ENCODE measurements at places on chromosomes 16 and 17.

DNA sequence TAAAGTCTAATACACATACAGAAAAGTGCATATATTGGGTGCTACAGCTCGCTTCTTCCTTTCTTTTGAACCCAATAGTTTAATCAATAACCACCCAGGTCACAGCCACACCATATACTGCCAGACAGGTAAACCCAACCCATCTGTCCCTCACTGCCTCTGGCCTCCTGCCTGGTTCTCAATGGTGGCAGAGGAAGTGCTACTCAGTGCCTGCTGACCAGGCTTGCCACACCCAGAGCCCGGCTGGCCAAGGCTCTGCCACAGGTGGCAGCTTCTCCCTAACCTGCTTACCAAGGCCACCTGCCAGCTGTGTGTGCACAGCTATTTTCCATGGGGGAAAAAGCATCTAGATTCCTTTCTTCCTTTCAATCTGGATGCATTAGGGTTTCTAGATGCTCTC, 584 bp downstream of the PMP22 start:
- DNase-seq = no peak

DNA sequence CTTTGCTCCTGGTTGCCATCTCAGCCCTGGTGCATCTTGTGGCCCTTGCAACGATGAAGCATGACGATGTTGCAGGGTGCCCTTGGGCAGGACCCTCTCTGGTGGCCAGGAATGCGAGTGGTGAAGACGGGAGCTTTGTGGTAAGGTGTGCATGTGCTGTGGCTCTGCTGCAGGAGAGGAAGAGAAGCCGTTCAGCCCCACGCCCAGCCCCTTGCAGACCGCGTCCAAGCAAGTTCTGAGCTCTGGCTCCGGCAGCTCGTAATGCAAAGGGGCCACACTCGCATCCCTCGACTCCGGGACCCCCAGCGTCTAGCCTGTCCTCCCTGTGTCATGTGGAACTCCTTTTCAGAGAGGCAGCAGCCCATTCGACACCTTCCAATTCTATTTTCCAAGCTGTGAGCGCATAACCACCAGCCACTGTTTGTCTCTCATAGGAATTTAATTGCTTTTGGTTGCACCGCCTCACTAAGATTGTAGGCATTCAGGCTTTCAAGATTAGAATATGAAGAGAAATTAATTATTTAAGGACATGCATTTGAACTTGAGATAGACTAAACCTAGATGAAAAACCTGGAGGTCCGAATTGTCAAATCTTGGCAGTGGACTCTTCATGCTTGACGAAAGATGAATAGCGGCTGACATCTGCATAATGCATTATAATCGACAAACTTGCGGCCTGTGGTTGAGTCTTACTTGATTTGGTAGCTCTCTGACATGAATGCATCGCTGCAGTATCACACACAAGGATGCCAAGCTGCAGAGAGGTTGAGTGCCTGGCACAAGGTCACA, 21.1 kb upstream of the KCNG4 start:
- DNase-seq = no peak

DNA sequence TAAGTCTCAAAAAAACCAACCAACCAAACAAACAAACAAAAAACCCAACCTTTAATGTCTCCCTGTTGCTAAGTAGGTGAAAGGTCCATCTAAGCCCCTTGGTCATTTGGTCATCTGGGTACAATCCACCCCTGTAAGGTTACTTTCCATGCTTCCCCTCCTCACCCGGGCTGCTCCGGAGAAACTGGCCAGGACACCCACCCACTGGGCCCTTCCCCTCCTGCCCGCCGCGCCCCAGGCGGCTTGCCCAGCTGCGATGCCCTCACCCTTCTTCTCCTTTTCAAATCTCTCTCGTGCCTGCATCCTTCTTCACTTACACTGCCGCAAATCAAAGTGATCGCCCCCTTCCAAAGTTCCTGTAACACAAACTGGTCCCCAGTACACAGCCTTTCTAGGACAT, 2.0 kb downstream of the NTAN1 start:
- DNase-seq = no peak

GRCh38 chr16:30740364-30741251, 7.6 kb upstream of the PHKG2 start:
- no peak for DNase-seq

GRCh38 chr17:21174186-21174585, 39.8 kb downstream of the TMEM11 start:
- DNase-seq = no peak

DNA sequence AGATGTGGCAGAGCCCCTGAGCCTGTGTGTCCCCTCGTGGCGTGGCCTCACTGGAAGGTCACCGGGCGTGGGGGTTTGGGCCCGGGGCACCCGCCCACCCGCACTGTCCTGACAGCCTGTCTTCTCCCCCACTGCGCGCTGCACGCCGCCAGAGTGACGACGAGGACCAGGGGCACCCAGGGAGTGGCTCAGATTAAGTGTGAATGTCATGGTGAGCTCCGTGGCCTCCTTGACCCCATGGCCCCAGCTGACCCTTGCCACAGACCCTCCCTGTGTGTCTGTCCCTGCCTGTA, 15.1 kb downstream of the PRSS27 start:
- no peak for DNase-seq

GRCh38 chr17:27646232-27646631, 15.2 kb downstream of the LGALS9 start:
- no peak for DNase-seq

DNA sequence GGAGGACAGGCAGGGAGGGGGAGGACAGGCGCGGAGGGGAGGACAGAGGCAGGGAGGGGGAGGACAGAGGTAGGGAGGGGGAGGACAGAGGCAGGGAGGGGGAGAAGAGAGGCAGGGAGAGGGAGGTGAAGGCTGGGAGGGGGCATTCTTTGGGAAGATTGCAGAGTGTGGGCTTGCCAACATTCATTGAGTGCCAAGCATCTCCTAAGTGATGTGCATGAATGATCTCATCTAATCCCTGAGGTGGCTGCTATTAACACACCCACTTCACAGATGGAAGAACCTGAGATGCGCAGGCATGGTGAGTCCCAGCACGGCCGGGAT, 58.3 kb downstream of the NT5M start:
- no peak for DNase-seq

GRCh38 chr16:55846598-55847346, 13.9 kb upstream of the CES1 start:
- DNase-seq = no peak

GRCh38 chr16:80120899-80121521, 419.8 kb upstream of the DYNLRB2 start:
- no peak for DNase-seq

GRCh38 chr17:9371019-9371418, 204.6 kb downstream of the STX8 start:
- no peak for DNase-seq

- no peak for DNase-seq
Measured at GRCh38 chr17:49830605-49831004, 17.3 kb downstream of the TAC4 start.

DNA sequence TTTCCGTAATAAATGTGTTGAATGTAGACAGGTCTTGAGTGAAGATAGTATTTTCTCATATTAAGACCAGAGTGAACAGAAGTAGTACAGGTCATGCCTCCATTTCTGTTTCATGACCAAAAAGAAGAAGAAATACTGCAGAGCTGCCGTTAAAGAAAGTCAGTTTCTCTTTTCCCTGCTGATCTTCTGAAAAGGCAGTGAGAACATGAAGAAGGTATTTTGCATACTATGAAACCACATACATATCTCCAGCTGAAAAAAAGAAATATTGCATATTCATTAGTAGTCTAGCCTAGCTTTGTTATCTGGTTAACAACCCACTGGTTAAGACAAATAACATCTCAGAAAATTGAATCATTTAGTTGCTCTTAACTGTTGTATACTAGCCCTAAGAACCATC, 138.4 kb downstream of the PHKB start:
- no peak for DNase-seq

- peak; percentile 56 for DNase-seq
Measured at GRCh38 chr16:28182183-28182582, 29.6 kb downstream of the XPO6 start.

GRCh38 chr17:80283116-80283852, 22.6 kb downstream of the RNF213 start:
- no peak for DNase-seq

DNA sequence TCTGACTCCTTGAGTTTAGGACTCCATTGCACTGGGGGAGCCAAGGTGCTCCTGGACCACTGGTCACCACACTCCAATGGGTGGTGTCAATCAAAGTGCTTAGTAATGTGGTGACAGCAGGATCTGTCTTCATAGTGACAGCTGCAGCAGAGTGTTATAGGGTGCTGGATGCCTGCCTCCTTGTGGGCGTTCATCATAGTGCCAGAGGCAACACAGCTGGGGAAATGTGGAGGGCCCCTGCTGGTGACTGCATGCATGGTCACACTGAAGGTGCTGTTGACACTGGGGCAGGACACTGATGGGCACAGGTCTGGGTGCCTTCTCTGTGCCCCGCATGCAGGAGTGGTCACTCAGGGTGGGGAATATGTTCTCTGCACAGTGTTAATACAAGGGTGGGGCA, 177.5 kb upstream of the CDH8 start:
- DNase-seq = no peak

- no peak for DNase-seq
Measured at GRCh38 chr16:67561501-67561823, 864 bp upstream of the CTCF start.

DNA sequence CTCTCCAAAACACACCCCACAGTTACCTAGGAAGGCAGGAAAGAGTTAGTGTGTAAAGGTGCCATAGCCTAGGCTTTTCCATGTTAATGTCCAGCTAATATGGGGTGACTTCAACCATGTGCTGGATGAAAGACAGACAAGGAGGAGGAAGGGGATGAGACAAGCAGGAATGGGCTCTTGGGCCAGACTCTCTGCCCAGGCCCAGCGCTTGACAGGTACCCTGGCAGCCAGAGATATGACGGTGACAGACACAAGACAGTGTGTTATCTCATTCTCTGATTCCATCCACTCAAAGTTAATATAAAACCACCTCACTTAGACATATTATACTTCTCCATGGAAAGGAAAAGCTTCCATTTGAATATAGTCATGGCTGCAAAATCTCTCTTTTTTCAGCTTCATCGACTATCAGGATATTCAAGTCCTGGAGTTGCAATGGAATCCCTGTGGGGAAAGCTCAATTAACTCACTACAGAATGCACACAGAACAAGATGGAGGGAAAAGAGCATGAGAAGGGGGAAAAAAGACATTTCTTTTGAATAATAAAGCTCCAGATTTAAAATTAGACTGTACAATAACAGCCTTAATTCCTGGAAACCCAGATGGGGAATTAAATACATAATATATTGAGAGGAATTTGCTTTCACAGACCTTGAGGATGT, 596.7 kb downstream of the TOX3 start:
- no peak for DNase-seq

DNA sequence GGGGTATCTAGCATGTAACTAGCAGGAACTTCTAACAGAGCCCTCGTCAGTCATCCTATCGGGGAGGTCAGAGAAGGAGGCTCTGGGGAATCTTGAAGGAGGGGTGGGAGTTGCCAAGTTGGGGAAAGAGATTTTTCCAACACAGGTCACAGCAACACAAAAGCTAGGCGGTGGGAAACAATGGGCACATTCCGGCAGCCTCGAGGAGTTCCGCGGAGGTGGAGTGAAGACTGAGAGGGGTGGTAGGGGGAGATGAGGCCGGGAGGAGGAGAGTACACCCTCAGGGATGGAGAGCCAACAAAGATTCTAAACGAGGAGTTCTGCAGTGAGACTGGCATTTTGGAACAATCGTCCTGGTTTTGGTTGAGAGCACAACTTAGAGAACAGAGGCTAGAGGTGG, 13.5 kb upstream of the CALB2 start:
- DNase-seq = no peak

- DNase-seq = peak; percentile 3
Measured at GRCh38 chr17:731644-732066, 741 bp upstream of the TLCD3A start.

DNA sequence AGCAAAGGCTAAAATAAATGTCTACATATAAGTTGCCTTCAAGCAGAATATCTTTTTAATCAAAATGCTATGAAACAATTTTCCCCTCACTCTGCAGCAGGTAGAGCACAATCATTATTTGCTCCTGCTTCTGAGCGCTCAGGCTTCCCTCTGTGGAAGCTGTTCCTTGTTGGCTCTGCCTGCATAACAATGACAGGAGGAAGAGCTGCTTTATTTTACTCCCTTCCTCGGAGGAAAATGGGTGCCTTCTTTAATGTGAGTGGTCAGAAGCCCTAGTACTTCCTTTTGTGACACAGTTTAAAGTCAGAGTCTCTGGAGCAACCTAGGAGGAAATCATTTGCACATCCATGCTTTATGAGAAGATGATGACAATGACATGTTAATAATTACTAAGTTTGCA, 492.1 kb downstream of the CDH8 start:
- no peak for DNase-seq

GRCh38 chr16:66511602-66512271, 38.2 kb downstream of the TK2 start:
- DNase-seq = no peak

- DNase-seq = no peak
Measured at GRCh38 chr17:78376161-78376560, 2.3 kb upstream of the PGS1 start.

GRCh38 chr16:66695935-66696668, 441 bp downstream of the CMTM4 start:
- no peak for DNase-seq

DNA sequence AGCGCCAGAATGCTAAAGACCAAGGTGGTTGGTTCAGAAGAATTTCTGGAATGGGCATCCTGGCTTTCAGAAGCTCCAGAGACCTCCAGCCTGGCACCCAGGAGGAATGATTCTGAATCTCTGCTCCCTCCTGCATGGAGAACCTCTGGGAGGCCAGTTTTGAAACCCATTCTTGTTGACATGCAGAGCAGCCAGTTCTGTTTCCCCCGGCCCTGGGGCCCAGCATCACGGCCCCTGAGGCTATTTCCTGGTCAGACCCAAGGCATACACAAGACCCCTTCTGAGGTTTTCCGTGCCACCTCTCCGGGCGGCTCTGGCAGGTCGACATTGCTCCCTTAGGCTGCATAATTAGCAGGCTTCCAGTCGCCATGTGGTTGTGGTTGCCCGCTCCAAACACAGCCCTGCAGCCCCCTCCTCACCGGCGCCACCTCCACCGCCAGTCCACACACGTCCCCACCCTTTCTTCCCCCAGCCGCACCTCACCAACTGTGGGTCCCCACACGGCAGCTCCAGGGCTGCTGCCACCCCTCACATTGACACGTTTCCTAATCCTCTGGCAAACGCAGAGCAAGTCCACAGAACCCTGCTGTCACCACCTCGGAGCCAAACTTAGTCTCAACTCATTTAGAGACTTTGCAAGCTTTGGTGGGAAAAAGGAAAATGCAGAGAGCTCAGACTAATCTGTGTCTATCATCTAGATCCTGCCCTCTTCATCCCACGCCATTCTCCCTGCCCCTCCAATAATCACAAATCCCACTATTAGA, 367.1 kb downstream of the SOX9 start:
- no peak for DNase-seq

- DNase-seq = no peak
Measured at GRCh38 chr16:53202398-53202797, 147.6 kb downstream of the CHD9 start.

GRCh38 chr17:32302860-32303649, 37.4 kb downstream of the RHBDL3 start:
- no peak for DNase-seq

DNA sequence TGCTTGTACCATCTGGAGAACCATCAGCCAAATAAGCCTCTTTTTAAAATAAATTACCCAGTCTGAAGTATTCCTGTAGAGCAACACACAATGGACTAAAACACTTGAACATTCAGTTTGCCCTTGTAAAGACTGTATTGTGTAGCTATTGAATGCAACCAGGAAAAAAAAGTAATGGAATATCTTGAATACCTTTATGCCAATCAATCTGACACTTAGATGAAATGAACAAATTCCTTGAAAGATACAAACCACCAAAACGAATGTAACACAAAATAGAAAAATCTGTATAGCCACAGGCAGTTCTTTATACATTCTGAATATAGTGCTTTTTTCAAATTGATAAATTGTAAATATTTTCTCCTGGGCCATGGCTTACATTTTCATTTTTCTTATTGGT, 63.3 kb upstream of the KCNJ16 start:
- no peak for DNase-seq

Data from activated T-cell treated with anti-CD3 and anti-CD28 coated beads for 48 hours (primary cell).